ENCODE measurements at places on chromosomes 6 and 20. TPM values are rescaled to one million over a fixed set of nuclear protein-coding genes. Genes with fewer than 3 reads are reported as not detected.

HFE gene
- 25.2 TPM for total RNA-seq

PBOV1 gene
- total RNA-seq = not detected

RHAG gene
- total RNA-seq = not detected

PPIL6 gene
- total RNA-seq = 2.1 TPM

MAS1 gene
- total RNA-seq = not detected

NOX3 gene
- not detected for total RNA-seq

THBD gene
- total RNA-seq = 14.6 TPM

NOTCH4 gene
- total RNA-seq = 0.12 TPM

MATN4 gene
- total RNA-seq = not detected

KHDC1L gene
- total RNA-seq = 1.1 TPM

BPIFB4 gene
- not detected for total RNA-seq

MACROD2 gene
- total RNA-seq = 9.1 TPM

TRIM26 gene
- total RNA-seq = 38.5 TPM

DEFB124 gene
- not detected for total RNA-seq

VGLL2 gene
- total RNA-seq = not detected

SCUBE3 gene
- 3.0 TPM for total RNA-seq

HAO1 gene
- total RNA-seq = not detected

SLC22A16 gene
- total RNA-seq = not detected

C2 gene
- total RNA-seq = 3.3 TPM

KIF25 gene
- 0.32 TPM for total RNA-seq

SPAG4 gene
- total RNA-seq = 2.1 TPM

BRD2 gene
- 162 TPM for total RNA-seq

CST2 gene
- not detected for total RNA-seq

WDR27 gene
- total RNA-seq = 28.7 TPM

CST1 gene
- not detected for total RNA-seq

PNPLA1 gene
- not detected for total RNA-seq
